ENCODE measurements at places on chromosomes 13 and 19. TPM values are rescaled to one million over a fixed set of nuclear protein-coding genes. Genes with fewer than 3 reads are reported as not detected.

DNA sequence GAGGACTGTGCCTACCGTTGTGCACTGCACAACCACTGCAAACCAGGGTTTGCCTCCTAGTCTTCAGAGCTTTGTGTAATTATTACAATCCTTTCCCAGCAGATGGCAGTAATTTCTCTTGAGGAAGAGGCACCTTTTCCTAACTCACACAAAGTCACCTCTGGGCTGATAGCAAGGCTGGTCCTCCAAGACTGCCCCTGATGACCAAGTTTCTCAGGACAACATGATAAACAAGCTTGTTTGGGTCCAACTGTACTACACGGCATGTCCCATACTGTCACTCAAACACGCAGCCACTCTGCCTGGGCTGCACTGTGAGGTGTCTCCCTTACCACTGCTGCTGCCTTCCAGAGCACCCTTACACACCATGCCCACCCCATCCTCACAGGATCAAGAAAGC, 39.3 kb downstream of the RFXAP start:
- ATAC-seq = no peak

- ATAC-seq = no peak
Observed at GRCh38 chr19:31164791-31165251, 184.4 kb downstream of the TSHZ3 start.

GRCh38 chr13:102487330-102487729, 85.5 kb upstream of the FGF14 start:
- ATAC-seq = no peak

GRCh38 chr19:18940769-18941627, at the start of gene HOMER3:
Gene HOMER3 (minus strand): TSS chr19:18941217. CDS start chr19:18938982, 2,235 bp downstream.
- peak; percentile 92 for ATAC-seq

DNA sequence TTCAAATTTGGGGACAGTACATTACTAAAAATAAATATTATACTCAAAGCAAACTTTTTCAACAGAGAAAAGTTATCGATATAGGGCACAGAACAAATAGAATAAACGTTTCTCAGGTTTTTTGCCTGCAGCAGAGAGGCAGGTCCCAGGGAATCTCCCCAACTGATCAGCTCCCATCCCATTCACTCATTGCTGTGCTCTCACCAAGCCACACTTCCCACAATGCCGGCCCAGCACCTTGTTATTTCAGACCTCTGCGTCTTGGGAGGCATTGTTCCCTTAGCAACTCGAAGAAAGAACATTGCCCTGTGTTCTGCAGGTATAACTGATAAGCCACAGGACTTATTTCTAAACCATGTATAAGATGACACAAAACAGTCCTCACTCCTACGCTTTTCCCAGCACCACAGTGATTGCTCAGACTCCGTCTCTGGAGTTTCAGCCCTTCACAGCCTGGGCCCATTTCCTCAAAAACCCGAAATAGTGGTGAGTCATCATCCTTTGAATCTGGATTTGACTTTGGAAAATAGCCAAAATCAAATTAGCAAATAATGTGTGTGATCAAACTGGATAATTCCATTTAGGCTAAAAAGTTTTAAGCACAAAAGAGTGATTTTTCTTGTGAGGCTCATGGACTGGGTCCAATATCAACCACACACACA, 100.4 kb downstream of the DCLK1 start:
- no peak for ATAC-seq

GRCh38 chr13:112748947-112749735, 59.3 kb downstream of the ATP11A start:
- no peak for ATAC-seq

GRCh38 chr19:16435999-16436650, 35.6 kb downstream of the EPS15L1 start:
- peak; percentile 61 for ATAC-seq

- ATAC-seq = no peak
Observed at GRCh38 chr13:83709426-83710132, 172.7 kb downstream of the SLITRK1 start.

DNA sequence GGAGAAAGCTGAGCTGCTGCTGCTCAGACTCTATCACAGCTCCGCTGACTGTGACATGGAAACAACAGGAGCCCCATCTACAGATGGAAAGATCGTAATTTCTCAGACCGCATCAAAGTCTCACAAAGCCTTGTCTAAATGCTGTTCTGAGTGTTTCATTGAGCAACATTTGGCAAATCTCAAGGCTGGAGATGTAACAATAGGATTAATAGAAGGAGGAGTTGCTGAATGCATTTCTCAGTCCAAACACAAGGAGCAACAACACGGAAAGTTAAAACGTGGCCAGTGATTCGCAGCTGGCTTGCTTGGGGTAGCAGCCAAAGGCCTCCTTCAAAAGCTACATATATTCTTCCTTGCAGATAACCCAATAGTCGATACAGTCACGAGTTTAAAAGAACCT, 55.7 kb downstream of the MRPL57 start:
- ATAC-seq = peak; percentile 24

DNA sequence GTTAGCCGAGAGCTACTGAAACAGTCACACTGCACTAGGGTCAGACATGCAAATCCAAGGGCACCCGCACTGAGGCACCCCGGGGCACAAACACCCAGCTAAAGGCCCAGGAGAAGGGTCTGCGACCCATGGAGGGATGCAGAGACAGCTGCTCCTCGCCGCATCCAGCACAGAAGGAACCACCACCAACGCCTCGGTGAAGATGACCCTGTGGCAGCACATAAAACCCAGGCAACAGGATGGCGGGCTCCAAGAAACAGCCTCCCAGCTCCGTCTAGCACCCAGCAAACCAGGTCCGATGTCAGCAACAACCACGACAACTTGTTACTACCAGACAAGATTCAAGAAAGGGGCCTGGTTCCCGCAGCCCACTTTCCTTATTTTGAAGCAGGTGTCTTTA, 82.1 kb downstream of the STK24 start:
- no peak for ATAC-seq

DNA sequence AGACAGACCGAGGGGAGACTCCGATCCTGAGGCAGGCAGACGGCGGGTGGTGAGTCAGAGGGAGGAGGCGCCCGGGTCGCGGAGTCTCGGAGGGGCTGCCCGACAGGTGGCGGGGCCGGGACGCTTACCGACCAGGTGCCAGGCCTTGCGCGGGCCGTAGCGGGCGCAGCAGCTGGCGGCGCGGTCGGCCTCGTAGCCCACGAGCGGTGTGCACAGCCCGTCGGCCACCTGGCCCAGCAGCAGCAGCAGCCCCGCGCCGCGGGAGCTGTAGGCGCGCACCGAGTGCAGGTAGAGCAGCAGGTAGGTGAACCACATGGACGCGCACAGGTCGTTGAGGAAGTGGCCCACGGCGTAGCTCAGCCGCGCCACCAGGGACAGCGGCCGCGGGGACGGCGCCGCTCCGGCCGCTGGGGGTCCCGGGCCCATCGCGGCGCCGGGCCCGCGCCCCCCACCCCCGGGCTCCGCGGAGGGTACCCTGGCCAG, 367 bp downstream of the MFSD12 start:
- peak; percentile 38 for ATAC-seq

DNA sequence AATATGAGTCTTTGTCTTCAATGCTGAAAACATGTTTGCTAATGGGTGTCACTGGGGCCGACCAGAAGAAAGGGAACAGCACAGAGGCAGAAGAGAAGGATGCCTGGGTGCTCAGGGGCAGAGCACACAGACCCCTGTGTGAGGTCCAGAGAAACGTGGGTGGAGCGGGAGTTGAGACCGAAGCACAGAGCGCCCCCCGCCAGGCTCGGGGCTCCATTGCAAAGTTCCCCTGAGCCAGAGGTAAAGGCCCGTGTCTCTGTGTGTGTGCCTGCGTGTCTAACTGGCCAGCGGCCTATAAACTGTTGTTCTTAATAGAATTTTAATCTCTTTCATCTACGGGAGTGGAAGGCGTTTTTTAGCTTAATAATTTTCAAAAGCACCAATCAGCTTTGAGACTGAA, 343.1 kb downstream of the TEX29 start:
- ATAC-seq = no peak

GRCh38 chr13:60214213-60215055, 50.7 kb upstream of the DIAPH3 start:
- ATAC-seq = no peak

OVOL3 gene
- not detected for total RNA-seq

PRSS57 gene
- total RNA-seq = not detected

CD37 gene
- 125 TPM for total RNA-seq

MATK gene
- total RNA-seq = 14.8 TPM

PSG3 gene
- 0.19 TPM for total RNA-seq

PLVAP gene
- total RNA-seq = not detected

Data from activated T-helper 17 cell treated with anti-CD3 and anti-CD28 coated beads, Interleukin-2, amount 50 U/mL, for 72 hours (primary cell).